CD4-positive, alpha-beta T cell treated with Interferon alpha-2 for 1 hour (primary cell): ENCODE measurements at places on chromosomes 3 and 15.

DNA sequence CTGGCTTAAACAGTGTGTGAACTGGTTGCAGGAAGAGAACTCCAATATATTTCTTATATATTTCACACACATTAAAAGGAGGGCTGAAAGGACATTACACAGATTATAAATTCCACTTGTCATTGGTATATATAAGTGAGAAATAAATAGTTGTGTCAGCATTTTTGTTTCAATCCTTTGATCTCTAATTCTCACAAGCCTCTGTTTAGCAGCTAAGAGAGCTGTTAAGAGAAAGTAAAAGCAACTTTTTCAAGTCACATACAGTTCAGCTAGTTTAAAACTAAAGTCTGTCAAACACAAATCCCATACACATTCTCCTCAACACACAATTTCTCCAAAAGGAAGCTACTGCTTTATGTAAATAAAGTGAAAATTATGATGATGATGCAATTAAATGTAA, 70.5 kb upstream of the CCDC39 start:
- no peak for DNase-seq

DNA sequence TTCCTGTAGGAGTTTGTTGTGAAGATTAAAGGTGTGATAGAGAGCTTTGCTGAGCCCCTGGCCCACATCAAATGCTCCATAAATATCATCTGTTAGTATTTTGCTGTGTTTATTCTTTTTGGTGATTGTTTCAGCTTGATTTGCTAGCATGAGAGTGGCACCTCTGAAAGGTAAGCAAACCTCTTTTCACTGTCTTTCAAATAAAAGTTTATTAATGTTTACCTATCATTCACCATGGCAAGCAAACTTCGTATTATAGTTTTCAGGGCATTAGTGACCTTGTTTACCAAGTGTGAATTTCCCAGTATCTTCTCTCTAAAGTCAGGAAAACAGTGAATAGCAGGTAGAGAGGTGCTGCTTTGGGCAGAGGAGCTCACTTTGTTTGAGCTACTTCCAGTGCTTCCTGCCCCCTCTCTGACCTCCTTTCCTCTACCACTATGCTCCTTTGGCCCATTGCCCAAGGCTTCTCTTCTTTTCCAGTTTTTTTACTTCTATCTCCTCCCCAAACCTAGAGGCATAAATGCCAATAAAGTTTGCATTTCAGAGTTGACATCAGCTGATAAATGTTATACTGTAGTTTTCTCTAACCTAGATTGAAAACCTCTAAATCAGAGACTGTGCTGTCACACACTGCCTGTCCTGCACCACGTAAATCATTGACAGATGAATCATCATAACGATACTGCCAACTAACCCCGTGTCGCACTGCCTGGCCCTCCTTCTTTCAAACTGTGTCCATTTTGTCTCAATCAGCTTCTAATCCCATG, 569.0 kb downstream of the TUSC7 start:
- no peak for DNase-seq

DNA sequence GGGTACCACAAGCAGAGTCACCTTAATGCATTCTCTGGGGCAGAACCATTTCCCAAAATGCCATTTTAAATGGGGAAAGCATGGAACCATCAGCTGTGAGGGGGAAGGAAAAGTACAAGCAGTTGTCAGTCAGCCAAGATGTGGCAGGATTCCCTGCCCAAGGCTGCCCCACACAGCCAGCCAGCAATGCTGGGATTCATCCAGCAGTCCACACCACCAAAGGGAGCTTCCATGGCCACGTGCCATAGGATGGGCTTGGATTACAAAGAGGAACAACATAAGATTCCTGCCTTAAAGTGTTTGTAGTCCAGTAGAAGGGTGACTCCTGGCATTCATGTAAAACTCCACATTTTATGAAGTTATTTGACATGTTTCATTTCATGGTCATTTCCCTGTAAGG, 233.3 kb downstream of the SHOX2 start:
- no peak for DNase-seq

GRCh38 chr3:161310649-161311423, 60.5 kb downstream of the SPTSSB start:
- peak; percentile 9 for DNase-seq

GRCh38 chr15:25708391-25708790, 154.7 kb downstream of the ATP10A start:
- DNase-seq: no peak
